Type B pancreatic cell (in vitro differentiated cells): ENCODE measurements at places on chromosomes 5 and 9. TPM values are rescaled to one million over a fixed set of nuclear protein-coding genes. Genes with fewer than 3 reads are reported as not detected.

Gene PCDHB14
- 3.1 and 3.7 TPM in 2 replicates for total RNA-seq

Gene SH2D3C
- total RNA-seq: 1.6 and 7.1 TPM in 2 replicates

Gene SLC6A18
- total RNA-seq: 0.41 and 0.48 TPM in 2 replicates

Gene TMOD1
- 10.5 and 12.9 TPM in 2 replicates for total RNA-seq

DNA sequence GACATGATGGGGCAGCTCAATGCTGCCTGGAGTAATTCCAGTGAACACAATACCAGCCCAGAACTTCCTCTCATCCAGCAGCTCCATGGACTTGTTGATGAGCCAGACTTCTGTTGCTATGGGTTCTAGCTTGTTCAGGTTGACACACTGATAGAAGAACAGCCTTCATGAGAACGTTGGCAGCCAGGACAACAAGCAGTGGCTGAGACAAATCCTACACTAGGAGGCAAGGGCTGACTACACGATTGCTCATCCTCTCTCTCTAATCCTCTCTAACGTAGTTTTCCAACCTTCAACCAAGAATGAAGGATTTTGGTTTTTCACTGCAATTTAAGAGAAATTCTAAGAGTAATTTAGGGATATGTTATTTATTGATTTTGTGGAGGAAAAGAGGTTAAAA lies 67.8 kb downstream of the NIPSNAP3B start:
- DNase-seq: no peak

DNA sequence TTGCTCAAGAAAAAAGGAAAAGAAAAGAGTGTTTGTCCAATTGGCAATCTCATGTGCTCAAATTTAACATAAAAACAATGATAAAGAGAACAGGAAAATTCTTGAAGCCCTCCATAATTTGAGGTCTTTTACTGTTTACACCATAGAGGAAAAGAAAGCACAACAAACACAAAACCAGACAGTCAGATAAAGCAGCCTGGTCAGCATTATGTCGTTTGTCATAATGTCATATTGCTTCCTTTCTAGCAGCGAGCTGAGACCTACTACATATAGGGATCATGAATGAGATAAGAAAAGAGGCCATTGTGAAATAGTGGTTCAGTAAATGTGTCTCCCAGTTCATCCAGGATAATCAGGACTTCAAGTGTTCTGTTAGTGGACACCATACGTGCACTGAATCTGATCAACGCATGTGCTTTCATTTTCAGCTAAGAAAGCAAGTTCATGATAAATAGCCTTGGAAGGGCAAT lies 64.7 kb upstream of the SELENOP start:
- no peak for DNase-seq
